ENCODE measurements at places on chromosomes 3 and 15.

GRCh38 chr3:49745986-49746385, 22.2 kb upstream of the GMPPB start:
- no peak for DNase-seq

GRCh38 chr3:126053513-126053912, 30.4 kb downstream of the SLC41A3 start:
- no peak for DNase-seq

DNA sequence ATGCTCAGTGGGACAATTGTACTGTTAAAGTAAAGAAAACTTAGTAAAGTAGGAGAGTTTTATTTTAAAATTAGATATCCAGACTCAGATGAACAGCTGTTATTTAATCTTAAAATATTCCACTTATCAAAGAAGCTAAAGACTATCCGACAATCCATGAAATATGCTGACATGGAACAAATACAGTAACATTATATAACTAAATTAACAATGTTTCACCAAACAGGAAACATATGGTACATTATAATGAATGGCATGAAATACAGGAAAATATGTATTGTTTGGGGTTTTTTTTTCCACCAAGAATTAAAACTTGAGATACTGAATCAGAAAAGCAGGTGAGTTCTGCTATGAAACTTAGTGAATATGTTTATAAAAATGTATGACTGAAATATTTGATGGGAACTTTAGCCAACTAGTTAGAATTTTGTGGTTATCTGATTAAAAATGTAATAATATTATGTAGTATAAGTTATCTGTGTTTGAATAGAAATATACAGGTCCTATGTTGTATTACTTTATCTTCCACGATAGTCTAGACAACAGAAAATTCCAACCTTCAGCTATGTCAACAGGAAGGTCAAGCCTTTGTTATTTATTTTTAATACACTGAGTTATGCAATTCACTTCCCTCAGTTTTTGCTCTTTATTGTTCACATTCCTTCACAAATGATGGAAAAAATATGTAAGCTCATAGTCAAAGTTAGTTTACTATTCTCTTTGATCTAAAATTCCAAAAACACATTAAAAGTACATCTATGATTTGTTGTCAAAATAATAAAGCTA, 72.7 kb downstream of the UACA start:
- DNase-seq, result no peak

- no peak for DNase-seq
These were observed 155.1 kb upstream of the FRMD4B start for GRCh38 chr3:69540706-69541581.

GRCh38 chr3:112786002-112786590, 60.6 kb downstream of the CD200R1L start:
- DNase-seq, result no peak

GRCh38 chr3:156834962-156835535, 8.9 kb downstream of the LEKR1 start:
- no peak for DNase-seq

GRCh38 chr3:135176881-135177280, 381.8 kb downstream of the EPHB1 start:
- DNase-seq, result no peak

GRCh38 chr15:64093627-64094417, at the start of gene CIAO2A:
TSS of gene CIAO2A (minus strand) at chr15:64093838. CDS start at chr15:64093768, 70 bp downstream.
- peak; percentile 87 for DNase-seq

DNA sequence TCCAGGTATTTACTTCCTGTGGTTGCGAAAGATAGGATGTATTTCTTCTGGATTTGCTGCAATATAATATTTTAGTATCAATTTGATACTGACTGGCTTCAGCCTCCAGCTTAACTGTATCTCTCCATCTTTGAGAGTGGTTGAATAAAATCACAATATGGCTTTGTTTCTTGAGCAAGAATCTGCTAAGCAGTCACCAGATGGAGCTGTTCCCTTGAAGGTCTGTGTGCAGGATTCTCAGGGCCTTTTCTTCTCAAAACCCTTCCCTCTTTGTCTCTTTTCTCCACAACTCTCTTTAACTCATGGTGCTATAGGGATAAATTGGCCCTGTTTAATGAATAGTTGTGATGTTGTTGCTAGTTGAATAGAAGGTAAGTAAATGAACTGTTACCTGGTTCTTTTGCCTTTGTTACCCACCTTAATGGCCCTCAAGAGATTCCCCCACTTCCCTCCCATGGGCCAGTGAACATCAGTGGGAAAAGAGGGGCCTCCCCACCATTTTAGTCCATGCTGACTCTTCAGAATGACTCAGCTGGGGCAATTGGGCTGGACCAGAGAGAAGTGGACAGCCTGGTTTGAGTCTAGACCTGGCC, 34.8 kb upstream of the RAB6B start:
- no peak for DNase-seq

DNA sequence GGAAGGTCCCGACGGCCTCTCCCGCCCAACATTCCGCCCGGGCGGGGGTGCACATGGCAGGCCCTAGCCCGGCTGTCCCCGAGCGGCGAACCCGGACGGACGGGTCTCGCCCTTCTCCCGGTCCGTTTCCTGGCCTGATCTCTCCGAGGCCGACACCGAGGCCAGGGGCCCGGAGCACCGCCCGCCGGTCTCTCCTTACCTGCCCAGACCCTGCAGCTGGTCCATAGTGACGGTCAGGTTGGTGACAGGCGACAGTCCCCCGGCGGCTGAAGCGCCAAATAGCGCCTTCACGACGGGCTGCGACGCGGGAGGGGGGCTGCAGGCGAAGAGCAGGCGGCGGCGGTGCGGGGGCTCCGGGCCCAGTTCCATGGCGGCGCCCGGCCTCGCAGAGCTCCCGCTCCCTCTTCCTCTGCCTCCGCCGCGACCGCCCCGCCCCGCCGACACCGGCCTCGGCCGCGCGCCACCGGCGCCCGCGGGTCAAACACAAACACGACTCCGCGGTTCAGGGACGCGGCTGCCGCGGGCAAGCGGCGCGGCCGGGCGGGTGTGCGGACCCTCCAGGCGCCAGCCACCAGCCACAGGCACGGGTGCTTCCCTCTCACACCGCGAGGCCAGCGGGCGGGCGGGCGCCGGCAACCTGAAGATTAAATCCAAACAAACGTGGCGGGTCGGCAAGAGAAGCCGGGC, 495 bp downstream of the CDC25A start:
- DNase-seq, result no peak

- no peak for DNase-seq
These were observed 188.8 kb downstream of the TAFA4 start for GRCh38 chr3:68743521-68743920.

- no peak for DNase-seq
These were observed 19.2 kb downstream of the PXK start for GRCh38 chr3:58351920-58352319.

DNA sequence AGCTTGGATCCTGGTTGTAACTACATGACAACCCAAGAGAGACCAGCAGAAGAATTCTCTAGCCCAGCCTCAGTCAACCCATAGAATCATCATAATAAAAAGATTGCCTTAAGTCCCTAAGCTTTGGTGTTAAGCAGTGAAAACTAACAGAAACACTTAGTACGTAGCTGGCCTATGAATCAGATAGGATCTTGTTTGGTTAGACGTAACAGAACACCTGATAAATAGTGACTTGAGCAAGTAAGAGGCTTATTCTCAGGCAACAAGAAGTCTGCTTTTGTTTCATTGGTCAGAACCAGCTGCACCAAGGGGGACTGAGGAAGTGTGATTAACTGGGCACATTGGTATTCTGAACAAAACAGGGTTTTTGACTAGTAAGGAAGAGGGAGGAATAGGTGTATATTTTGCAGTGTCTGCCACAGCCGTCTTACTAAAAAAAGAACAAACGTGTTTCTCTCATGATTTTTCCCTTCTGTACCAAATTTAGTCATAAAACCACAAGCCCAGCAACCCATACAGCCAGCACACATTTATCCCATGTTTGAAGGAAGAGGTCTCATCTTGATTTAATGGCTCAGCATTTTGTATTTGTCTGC, 53.3 kb upstream of the GLCE start:
- DNase-seq, result no peak

- DNase-seq, result no peak
These were observed 31.9 kb downstream of the C2CD4B start for GRCh38 chr15:62133141-62133540.

All from T-helper 1 cell (primary cell).